Activated T-helper 1 cell treated with anti-CD3 and anti-CD28 coated beads, Interleukin-12 subunit alpha, Interleukin-12 subunit beta, Interleukin-2, Interleukin-4 antibody, amounts not matched to agents 30 ng/mL and 10 ng/mL and 1 ng/mL, durations not matched to agents 14 hours and 24 hours and 36 hours (primary cell): ENCODE measurements at places on chromosomes 5 and 9.

GRCh38 chr5:74628359-74628758, 12.2 kb downstream of the ENC1 start:
- no peak for DNase-seq

GRCh38 chr9:121268598-121268850, 562 bp downstream of the GSN start:
- DNase-seq, result no peak

- no peak for DNase-seq
Measured at GRCh38 chr9:72353455-72354116, 11.4 kb downstream of the ZFAND5 start.

GRCh38 chr9:107881626-107882300, 392.2 kb upstream of the KLF4 start:
- no peak for DNase-seq
